Stimulated activated CD8-positive, alpha-beta memory T cell treated with anti-CD3 and anti-CD28 coated beads, Interleukin-15, amount 100 ng/mL, for 4 hours (primary cell): ENCODE measurements at places on chromosomes 4 and X.

GRCh38 chr4:40850496-40850895 lies 100.7 kb downstream of the NSUN7 start:
- DNase-seq, result no peak

GRCh38 chr4:106548446-106549044 lies 180.0 kb upstream of the GIMD1 start:
- no peak for DNase-seq

DNA sequence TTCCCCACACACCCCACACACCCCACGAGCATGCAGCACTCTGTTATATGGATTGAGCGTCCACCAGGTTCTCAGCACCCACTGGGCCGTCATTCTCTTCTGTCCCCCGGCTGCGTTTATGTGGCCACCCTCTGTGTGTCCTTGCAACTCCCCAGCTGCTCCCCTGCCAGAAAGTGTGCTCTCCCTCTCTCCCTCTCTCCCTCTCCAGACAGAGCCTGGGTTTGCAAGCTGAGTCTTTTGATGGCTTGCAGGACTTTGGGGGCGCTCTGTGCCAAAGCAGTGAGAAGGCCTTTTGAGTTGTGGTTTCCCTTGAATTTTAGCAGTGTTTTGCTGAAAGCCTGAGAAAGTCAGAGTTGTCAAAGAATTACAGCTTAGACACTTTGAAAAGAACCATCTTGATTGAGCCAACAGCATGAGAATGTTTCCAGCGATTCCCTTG lies 173.5 kb downstream of the DCLK2 start:
- DNase-seq, result no peak

- DNase-seq, result no peak
Measured at GRCh38 chr4:19134685-19135084, 1113.1 kb upstream of the LCORL start.

DNA sequence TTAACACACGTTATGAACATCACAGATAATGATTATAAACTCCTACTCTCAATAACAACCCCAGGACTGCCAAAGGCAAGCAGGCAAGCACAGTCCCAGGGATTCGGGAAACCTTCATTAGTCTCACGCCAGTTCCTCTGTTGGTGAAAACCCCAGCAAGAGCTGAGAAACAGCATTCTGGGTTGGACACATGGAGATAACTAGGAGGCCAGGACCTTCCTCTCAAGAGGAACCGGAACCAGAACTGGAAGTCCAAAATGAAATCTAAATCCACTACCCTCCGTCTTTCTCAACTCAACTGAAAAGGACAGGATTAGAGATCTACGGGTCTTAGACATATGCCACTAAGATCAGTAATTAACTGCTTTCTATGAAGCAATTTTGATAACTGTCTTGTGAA lies 3.8 kb downstream of the VEGFC start:
- DNase-seq, result no peak

DNA sequence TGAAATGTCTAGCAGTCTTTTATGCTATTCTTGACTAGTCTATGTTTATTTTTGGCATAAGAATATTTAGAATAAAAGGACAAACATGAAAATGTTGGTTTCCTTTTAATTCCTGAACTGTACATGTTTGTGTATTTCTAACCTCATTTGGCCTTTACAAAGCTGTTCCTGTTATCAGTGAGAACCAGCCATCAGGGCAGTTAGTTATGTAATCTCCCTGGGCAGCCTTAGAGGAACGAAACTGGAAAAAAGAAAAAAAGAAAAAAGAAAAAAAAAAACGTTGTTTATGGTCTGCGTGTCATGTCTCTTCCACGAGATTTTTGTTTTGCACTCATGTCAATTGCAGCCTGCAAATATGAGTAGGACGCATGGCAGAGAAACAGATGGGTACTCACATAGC lies 193.7 kb downstream of the MAGEB5 start:
- no peak for DNase-seq

- no peak for DNase-seq
Measured at GRCh38 chr4:11293866-11294265, 134.8 kb downstream of the HS3ST1 start.

DNA sequence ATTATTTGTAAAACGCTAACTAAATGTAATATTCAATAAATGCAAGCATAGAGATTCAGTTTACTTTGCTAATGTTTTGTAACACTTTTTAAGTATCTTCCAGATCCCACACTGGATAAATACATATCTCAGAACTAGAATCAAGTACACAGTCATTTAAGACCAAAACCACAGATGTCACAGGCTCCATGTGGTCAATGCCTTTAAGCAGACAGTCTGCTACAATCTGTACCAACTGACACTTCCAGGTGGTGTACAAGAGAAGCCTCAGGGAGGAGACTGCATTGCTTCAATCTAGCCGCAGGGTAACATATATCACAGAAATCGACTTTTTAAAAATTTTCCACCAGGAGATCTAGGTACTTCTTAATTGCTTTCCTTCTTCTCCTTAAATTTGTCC lies 229.6 kb upstream of the DIAPH2 start:
- no peak for DNase-seq

- no peak for DNase-seq
Measured at GRCh38 chr4:83252782-83253405, 31.7 kb downstream of the COQ2 start.

GRCh38 chr4:137266511-137266910 lies 265.8 kb downstream of the PCDH18 start:
- no peak for DNase-seq

- DNase-seq, result no peak
Measured at GRCh38 chr4:2082118-2082517, 23.0 kb downstream of the NAT8L start.

GRCh38 chr4:92071587-92071986 lies 232.2 kb upstream of the GRID2 start:
- no peak for DNase-seq

GRCh38 chr4:142265536-142265935 lies 580.6 kb downstream of the INPP4B start:
- DNase-seq, result no peak

GRCh38 chr4:122988696-122989095 lies 66.3 kb upstream of the NUDT6 start:
- no peak for DNase-seq

GRCh38 chr4:89836897-89837384 lies at the start of gene SNCA:
Gene SNCA (minus strand): TSS chr4:89837161. CDS start chr4:89835667, 1,494 bp downstream.
- no peak for DNase-seq

GRCh38 chr4:170716868-170717267 lies 627.1 kb upstream of the AADAT start:
- no peak for DNase-seq

- no peak for DNase-seq
Measured at GRCh38 chr4:174210354-174210753, 73.1 kb downstream of the FBXO8 start.

- no peak for DNase-seq
Measured at GRCh38 chr4:176236946-176237345, 32.1 kb downstream of the ASB5 start.

DNA sequence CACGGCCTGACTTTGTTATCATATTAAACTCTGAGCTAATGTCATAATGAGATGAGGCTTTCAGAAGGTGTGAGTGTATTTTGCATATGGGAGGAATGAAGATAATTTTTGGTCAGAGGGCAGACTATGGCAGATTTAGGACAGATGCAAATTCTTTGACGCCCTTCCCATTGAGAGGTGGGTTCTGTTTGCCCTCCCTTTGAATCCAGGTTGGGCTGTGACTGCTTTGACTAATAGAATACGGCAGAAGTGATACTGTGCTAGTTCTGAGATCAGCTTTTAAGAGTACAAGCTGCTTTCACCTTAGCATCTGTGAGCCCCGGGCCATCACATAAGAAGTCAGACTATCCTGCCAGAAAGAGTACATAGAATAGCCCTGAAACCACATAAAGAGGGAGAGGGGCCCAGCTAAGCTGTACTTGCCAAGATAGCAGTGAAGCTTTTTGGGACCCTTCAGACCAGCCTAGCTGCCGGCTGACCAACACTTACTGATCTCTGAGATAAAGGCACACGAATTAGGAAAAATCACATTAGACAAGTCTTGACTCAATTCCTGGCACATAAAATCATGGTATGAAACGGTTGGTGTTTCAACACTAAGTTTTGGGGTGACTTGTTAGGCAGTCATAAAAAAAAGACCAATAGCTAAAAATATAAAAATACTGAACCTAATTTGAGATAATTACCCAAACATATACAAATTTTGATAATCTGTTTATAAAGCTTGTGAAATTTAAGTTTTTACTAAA lies 166.7 kb upstream of the SH3RF1 start:
- DNase-seq, result no peak

GRCh38 chr4:177455561-177455970 lies 13.3 kb upstream of the AGA start:
- no peak for DNase-seq

DNA sequence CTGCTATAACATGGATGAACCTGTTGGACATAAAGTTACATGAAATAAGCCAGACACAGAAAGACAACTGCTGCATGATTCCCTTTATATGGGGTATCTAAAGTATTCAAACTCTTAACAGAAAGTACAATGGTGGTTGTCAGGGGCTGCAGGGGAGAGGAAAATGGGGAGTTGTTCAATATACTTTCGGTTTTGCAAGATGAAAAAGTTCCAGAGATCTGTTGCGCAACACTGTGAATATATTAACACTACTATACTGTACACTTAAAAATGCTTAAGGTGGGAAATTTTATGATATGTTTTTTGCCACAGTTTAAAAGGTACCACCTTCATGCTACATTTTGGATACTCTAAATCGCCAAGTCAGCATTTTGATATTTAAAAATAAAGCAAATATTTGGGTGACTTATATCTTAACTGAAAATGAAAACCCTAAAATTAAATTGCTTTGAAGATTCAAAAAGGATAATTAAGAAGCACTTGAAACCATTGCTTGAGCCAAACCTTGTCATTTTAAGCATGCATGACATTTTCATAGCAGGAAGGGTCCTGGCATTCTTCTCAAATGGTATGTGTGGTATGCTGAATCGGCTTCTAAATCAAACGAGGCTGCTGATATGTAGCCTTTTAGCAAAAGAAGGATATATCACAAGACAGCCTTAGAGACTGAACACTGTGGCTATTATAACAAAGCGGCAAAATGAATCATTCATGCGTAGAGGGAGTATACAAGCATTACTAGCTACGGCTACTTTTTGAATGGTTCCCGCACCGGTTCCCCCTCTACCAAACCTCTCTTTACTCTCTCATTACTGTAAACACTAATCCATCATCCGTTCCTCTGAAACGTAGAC lies 607.1 kb upstream of the DIPK2B start:
- DNase-seq, result no peak

DNA sequence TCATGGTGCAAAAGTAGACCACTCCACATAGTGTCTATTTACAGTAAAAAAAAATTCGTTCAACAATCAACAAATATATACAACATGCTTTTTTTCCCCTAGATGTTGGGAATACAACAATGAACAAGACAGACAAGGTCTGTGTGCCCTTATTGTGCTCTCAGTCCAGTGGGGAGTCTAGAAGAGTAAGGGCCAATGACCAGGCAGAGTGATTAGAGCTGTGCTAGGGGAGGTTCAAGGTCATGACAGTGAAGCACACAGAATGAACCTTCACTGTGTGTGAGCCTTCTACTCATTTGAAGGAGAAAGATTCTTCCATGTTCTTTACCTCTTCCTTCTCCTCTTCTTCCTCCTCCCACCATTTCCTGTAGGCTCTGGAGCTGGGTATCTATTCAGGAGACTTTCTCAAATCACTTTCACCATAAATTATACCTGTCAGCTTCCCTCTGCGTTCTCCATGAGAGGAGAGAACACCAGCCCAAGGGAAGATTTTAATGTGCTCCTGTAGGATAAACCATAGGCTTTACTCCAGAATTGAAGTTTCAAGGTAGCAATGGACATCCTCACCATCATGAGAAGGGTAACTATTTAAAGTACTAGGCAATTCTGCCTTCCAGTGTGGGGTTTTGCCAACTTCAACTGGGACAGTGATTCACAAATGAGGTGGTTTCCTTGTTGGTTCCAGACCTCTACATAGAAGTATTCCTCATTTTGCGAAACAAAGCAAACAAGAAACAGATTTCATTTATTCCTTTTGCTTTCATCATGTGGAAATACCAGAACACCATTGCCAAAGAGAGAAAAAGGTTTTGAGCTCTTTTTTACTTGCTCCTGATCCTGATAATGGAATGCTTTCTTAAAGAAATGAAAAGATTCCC lies 246.9 kb upstream of the GPC4 start:
- DNase-seq, result no peak

DNA sequence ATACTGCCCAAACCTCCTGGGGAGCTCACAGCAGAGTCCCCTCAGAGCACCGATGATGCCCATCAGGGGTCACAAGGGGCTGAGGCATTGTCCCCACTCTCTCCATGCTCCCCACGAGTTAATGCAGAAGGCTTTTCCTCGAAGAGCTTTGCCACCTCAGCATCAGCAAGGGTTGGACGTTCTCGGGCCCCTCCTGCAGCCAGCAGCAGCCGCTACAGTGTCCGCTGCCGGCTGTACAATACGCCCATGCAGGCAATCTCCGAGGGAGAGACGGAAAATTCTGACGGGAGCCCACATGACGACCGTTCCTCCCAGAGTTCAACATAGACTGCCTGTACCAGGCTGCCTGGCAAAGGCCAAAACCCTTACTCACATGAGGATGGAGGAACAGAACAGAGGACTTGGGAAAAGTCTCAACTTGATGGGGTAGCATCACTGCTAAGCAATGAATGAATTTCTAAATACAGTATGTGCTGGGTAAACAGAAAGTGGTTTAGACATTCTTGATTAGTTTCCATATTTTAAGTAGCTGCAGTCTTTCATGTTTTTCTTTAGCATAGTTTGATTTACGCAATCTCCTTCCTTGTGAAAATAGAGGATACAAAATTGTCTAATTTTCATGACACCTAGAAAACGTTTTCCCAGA lies 5.0 kb upstream of the SCML1 start:
- DNase-seq, result no peak

- no peak for DNase-seq
Measured at GRCh38 chr4:55866290-55866907, 13.0 kb downstream of the EXOC1 start.

DNA sequence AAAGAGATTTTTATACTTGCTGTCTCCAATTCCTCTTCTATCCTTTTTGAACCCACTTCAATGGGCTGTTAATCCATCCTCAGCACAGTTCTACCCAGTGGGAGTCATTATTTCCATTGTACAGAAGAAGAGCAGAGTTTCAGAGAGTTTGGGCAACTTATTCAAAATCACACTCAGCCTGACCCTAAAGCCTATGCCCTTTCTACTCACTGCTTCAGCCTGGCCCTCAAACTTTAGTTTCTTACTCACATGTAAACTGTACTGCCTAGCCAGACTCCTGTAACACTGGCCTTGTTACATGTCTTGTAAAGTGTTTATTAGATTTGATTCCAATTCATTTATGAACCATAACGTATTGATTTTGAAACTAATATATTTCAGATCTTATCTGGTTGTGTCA lies 25.1 kb upstream of the USO1 start:
- DNase-seq, result no peak

DNA sequence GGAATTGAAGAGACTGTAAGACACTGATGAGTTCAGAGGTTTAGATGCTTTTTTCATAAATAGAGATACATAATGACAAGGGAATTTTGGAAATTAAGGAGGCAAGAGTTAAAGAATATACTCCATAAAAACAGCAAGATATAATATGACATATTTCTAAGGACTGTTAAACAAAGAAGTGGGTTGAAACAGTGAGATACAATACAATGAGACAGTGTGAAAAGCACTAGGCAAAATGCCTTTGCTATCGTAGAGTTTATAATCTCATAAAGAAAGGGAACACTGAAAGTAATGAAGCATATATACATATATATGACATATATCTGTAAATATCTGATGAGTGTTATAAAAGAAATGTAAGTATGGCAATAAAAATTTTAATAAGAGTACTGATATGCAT lies 1496.2 kb downstream of the TECRL start:
- no peak for DNase-seq
